Stimulated activated CD8-positive, alpha-beta memory T cell treated with anti-CD3 and anti-CD28 coated beads, Interleukin-15, amount 100 ng/mL, for 24 hours (primary cell): ENCODE measurements at places on chromosomes 6 and 20.

- DNase-seq, result no peak
Observed at GRCh38 chr20:34636648-34637047, 40.2 kb downstream of the PIGU start.

DNA sequence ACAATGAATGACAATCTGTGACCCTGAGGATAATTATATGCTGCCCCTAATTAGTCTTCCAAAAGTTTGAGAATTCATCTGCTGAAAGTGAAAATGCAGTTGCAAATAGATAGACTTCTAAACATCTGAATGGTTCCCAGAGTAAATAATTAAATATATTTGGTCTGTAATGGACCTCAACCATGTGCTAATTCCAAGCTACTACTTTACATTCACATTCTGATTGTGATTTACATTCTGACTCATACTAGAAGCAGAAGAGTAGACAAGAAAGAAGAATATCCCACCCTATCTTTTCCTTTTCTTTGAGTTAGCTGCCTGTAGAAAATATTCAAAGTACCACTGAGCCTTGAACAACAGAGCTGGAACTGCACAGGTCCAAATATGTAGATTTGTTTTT is 80.8 kb downstream of the PTPRK start:
- DNase-seq, result no peak

- DNase-seq, result no peak
Observed at GRCh38 chr6:34553146-34553545, 3.0 kb downstream of the SPDEF start.

DNA sequence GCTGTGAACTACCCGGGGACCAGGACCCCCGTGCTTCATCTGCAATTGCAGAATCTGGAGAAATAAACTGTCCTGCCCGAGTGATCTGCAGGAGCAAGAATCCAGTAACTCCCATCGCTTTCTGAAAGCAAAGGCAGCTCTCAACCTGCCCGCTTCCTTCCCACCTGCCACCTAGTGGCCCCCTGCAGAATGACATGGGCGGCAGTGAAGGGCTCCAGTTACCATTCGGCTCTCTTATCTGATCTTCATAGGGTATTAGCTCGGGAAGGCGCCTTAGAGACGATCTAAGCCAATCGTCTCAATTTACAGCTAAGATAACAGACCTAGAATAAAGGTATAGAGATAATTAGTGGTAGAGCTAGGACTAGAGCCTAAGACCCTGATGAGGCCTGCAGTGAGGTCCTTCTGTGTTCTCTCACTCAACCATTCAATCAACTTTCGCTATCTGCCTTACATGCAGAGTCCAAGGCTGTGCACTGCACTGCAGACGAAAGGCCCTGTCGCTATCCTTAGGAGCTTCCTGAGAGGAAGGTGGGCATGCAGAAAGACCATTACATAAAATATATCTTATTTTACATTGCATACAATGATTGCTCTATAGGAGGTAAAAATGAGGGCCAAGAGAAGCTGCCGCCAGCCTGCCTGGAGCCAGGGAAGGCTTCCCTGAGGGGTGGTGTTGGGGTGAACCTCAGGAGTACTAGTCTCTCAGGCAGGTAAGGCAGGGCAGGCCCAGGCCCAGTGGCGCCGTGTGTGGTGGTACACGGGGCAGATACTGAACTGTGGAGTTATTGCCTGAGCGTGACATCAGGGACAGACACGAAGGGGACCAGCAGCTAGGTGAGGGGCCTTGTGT is 7.1 kb upstream of the PSMG4 start:
- DNase-seq, result peak; percentile 46

GRCh38 chr6:148854096-148854495 is 107.3 kb downstream of the UST start:
- no peak for DNase-seq
